ENCODE measurements at places on chromosomes 1 and 21.

DNA sequence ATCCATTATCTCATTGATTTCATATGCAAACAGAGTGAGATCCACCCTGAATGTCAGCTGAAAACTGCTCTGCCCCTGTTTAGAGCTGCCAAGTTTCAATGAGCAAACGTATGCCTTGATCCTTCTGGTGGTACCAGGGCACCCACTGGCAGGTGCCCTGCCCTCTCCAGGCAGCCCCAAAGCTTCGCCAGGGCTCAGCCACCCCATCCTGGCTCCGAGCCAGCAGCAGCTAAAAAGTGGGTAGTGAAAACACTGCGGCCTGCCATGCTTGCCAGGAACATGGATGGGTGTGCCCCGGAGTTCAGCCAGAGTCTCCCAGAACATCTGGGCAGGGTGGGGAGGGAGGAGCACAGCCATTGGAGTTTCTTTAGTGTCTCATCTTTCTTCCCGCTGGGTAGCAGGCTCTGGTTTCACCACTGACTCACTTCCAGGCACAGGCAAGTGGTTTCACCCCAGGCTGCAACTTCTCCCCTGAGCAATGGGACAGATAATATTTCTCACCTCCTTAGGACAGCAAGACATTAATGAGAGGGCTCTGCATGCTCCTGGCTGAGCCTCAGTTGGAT lies 8.1 kb upstream of the LMX1A start:
- DNase-seq: no peak

DNA sequence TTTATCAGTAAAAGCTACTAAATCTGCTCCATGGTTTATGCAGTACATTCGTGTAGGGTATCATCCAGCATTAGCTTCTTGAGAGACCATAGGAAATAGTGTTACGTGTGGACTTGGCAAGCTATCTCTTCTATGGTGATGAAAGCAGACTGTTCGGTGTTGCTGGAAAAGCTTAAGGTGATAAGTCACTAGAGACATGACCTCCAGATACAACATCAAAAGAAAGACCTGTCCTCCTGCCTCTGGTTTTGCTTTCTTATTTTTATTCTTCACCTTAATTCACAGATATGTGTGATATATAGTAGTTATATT lies 53.5 kb upstream of the S1PR1 start:
- DNase-seq: no peak

- DNase-seq: no peak
Observed at GRCh38 chr1:154954541-154954940, 1.4 kb downstream of the PBXIP1 start.

DNA sequence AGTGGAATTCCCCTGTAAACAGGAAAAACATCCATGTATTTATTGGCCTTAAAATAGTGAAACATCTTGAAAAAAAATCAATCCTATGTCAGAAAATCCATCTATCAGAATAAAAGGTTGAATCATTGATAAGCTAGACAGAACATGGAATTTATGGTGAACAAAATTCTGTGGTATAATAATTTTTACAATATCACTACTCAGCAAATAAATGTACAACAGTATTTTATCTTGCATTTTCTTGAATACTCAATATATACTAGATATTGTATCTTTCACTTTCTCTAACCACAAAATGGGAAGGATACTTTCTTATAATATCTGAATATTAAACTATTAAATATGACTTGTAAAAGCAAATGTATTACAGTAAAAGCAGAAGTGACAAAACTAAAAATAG lies 5.7 kb upstream of the UBE4B start:
- no peak for DNase-seq

- no peak for DNase-seq
Observed at GRCh38 chr1:170240409-170240808, 94.7 kb downstream of the NTMT2 start.

DNA sequence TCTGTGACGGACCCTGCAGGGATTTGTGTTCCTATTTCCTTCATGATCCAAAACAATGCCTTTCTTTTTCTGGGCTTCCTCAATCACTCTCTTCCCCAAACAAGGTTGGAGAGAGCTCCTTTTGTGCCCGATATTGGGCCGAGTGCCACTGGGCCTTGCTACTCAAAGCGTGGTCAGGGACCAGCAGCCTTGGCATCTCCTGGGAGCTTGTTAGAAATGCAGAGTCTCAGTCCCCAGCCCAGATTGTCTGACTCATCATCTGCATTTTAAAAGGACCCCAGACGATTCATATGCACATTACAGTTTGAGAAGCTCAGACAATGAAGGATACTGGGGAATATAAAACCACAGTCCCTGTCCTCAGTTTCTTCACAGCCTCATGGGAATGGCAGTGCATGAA lies 19.9 kb downstream of the ADORA1 start:
- DNase-seq: no peak

DNA sequence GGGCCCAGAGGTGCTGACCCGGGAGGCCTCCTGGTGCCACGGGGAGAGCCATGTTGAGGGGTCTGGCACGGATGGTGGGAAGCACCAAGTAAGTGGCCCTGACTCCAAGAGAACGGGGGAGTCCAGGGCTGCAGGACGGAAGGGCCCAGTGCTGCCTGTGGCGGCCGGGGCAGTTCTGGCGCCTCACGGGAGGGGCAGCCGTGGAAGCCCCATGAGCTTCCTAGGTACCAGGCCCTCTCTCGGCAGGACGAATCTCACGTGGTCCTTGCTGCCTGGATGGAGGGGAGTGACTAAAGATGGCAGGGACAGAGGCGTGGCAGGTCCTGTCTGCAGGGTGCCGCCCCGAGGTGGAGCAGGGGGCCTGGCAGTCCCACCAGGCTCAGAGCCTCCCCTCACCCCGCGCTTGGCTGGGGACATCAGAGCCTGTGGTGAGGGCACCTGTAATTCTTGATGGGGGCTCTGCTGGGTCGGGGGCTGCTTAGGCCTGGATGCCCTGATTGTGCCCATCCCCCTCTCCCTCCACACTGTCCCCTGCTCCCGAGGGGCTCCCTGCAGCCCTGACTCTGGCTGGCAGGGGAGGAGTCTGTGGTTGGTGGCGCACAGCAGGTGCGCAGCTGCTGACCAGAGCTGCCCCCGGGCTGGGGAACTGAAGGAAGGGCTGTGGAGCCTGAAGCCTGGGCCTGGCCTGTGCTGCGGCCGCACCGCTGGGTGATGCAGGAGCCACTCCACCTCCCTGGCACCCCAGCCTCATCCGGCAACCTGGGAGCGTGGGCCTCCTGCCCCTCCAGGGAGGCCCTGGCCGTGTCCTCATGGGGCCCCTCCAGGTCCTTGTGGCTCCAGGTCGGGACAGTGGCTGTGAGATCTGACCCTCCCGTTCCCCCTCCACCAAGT lies 31.4 kb downstream of the POFUT2 start:
- no peak for DNase-seq

DNA sequence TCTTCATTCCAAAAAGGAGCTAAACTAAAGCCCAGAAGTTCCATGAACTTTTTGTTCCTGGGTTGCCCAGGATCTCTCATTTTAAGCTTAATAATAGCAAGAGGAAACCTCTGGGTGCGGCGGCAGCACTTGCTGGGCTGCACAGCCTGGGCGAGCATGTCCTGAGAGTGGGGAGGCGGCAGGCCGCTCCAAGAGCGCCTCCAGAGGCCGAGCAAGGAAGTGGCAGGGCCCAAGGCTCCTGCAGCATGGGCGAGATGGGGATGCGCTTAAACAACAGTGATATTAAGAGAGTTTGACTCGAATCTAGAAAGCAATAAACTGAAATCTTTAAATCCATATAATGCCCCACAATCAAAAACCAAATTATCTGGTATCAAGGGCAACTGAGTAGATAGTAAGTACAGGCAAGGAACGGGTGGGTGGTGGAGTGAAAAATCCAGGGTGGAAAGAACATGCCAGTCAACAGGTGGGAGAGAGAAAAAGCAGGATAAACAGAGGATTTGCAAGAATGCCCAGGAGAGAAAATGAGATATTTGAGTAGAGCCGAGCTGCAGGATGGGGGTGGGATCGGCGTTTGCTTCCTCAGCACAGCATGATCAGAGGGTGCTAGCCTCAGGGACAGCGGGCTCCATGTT lies 14.1 kb upstream of the TNR start:
- DNase-seq: peak; percentile 48

DNA sequence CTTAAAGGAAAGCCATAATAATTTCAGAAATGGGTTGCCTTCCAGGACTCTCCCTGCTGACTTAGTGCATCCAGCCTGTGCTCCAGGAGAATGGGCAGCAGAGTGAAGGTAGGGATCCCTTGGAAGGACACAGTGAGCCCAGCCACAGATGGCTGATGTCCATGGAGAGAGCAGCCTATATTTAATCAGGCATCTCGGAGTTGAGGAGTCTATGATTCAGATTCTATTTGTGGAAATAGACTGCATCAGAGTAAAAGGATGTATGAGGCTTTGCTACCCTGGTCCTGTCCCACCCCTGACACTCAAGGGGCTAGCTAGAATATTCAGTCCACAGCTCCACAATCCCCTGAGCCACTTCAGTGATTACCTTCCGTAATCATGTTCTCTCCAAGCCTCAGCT lies 43.8 kb upstream of the PBX1 start:
- no peak for DNase-seq

DNA sequence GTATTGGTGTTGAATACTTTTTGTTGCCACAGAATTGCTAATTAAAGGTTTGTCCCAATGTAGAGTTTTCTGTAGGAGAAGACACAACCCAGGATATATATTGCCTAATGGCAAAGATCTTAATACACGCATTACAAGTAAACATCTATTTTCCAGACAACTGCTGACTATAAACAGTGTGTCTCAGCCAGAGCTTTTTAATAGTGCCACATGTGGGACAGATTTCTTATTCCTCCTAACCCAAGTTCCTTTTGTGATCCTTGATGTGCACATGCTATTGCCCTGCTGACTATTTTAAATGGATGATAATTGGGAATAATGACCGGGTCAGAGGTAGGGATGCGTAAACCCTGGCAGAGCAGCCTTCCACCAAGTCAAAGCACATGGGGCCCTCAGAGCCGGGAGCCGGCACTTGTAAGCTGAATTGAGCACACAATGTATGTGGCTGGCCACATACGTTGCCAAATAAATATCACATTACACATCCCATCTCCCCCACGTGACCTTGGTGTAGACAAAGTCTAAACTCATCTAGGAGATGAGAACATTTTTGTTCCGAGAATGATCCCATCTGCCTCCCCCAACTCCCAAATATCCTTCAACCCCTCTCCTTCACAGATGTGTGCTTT lies 209.8 kb upstream of the NFIA start:
- DNase-seq: no peak

GRCh38 chr1:70071601-70072000 lies 133.8 kb downstream of the LRRC40 start:
- DNase-seq: no peak

GRCh38 chr21:40067751-40068150 lies 200.5 kb downstream of the PCP4 start:
- no peak for DNase-seq

- DNase-seq: no peak
Observed at GRCh38 chr1:244394826-244395765, 56.6 kb downstream of the ADSS2 start.

DNA sequence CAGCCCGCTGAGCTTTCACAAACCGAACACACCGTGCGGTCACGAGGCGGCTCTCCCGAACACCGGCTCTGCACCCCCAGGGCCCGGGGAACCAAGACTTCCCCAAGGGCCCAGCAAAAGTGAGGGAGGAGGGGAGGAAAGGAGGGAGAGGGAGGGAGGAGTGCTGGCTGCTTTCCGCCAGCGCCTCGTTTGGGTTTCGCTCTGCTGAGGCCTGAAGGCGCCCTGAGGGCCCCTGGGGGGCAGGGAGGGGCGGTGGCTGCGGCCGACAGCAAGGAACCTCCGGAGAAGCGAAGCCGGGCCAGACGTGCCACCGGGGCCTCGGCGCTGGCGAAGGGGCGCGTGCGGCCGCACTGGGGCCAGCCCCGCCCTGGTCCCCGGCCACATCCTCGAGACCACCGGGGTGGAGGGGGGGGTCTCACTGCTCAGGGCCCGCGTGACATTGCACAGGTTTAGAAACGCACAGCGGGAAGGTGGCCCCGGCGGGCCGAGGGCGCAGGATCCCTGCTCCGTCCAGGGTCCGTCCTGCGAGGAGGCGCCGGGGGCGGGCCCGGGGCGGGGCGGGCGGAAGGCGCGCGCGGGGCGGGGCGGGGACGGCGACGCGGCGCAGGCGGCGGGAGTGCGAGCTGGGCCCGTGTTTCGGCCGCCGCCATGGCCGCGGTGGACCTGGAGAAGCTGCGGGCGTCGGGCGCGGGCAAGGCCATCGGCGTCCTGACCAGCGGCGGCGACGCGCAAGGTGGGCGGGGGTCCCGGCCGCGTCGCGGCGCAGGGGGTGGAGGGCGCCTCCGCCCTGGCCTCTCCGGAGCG lies at the start of gene PFKL:
Gene PFKL (plus strand): TSS at position 596 of the 804 bp plus-strand sequence. CDS start 53 bp downstream, at position 649.
- peak; percentile 49 for DNase-seq

- DNase-seq: peak; percentile 41
Observed at GRCh38 chr1:160083968-160084770, 2.8 kb downstream of the KCNJ9 start.

DNA sequence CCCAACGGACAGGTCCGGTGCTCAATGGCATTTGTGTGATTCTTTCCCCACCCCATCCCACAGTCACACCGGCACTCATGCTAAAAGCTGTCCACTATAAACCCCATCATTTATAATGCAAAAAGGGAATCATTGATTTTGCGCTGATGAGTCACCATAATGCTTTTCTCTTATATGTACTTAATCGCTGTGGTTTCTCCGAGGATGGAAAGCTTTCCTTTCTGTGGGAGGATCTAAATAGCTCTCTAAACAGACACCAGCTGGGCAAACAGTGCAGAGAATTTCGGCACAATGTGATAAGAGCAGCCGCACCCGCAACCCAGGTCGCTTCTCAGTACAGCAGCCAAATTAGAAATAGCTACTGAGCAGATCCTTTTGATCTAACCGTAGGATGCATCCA lies 85.6 kb downstream of the SETD4 start:
- DNase-seq: no peak

GRCh38 chr1:150409504-150410362 lies 45.8 kb downstream of the RPRD2 start:
- DNase-seq: no peak

- DNase-seq: no peak
Observed at GRCh38 chr1:23529146-23530086, 1.6 kb downstream of the E2F2 start.

- DNase-seq: peak; percentile 60
Observed at GRCh38 chr1:180881806-180882509, 30.7 kb upstream of the KIAA1614 start.

- peak; percentile 50 for DNase-seq
Observed at GRCh38 chr1:231550448-231550781, 21.9 kb downstream of the TSNAX start.

GRCh38 chr1:244176201-244176600 lies 125.1 kb downstream of the ZBTB18 start:
- no peak for DNase-seq

- DNase-seq: no peak
Observed at GRCh38 chr1:79737193-79737592, 730.7 kb upstream of the ADGRL4 start.

DNA sequence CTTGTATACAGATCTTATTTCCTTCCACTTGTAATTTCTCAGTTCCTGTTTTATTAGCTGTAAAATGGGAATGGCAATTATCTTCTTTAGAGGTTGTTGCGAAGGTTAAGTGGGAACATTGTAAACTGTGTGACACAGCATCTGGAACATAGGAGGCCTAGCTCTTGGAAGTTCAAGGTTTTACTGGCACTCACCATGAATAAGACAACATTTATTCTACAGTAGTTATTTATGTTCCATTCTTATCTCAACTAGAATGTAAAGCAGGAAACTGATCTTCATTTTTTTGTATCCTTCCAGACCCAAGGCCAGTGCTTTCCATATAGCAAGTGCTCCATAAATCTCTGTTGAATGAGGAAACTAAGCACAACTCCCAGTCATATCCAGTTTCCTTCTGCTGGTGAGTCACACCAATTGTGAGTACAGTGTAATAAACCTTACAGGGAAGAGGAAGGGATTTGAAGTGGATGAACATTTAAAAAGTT lies 1.4 kb downstream of the BCL10 start:
- DNase-seq: peak; percentile 70

All from ACHN (cell line).